CD4-positive, alpha-beta T cell treated with Interleukin-4 for 4 hours (primary cell): ENCODE measurements at places on chromosomes 3 and 15.

DNA sequence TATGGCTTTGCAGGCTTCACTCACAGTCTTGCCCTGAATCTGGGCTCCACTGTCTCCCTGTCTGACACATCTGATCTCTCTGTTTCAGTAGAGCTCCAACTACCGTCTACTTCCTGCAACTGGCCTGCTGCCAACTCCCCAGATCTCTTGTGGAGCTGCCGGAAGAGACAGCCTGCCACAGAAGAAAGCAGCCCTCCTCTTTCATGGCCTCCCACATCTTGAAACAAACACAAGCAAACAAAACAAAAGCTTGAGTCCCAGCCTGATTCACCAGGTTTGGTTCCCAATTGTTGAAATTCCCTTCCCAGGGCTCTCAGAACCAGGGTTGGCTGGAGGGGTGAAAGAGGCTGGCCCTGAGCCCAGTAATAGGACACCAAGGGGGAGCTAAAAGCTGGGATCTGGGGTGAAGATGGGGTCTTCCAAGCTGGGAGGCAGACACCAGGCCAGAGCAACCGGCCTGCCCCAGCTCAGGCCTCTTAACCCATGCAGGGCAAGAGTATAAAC, 55.3 kb upstream of the CA12 start:
- peak; percentile 63 for DNase-seq

GRCh38 chr15:68207176-68207935, 2.2 kb upstream of the CALML4 start:
- DNase-seq = no peak

DNA sequence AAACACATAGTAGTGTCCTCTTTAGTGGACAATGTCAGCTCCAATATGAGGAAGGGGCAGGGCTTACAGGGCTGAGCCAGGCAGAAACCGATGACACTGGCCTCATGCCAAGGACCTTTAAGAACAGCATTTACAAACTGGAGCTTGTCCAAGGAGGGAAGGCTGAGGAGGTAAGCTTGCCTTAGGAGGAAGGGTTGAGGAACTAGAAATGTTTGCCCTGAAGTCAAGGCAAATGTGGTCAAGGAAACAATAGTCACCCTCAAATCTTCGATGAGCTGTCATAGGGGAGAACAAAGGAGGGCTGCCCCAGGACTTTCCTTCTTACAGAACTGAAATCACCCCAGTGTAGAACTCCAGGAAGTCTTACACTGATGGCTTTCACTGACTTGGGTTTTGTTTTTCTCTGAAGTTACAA, 136.4 kb downstream of the LIPC start:
- DNase-seq = no peak

- no peak for DNase-seq
Measured at GRCh38 chr15:95284492-95284891, 1046.0 kb upstream of the NR2F2 start.
